Progenitor cell of endocrine pancreas (in vitro differentiated cells): ENCODE measurements at places on chromosomes 5 and 9. TPM values are rescaled to one million over a fixed set of nuclear protein-coding genes. Genes with fewer than 3 reads are reported as not detected.

The LRRC19 gene
- total RNA-seq, result not detected in 2 replicates

The LMX1B gene
- total RNA-seq, result 9.1 and 11.0 TPM in 2 replicates

The SCGB3A2 gene
- not detected in 2 replicates for total RNA-seq

The ARL14EPL gene
- not detected in 2 replicates for total RNA-seq

The CYLC2 gene
- not detected in 2 replicates for total RNA-seq

The OBP2B gene
- total RNA-seq, result not detected in 2 replicates

The CSF1R gene
- total RNA-seq, result not detected in 2 replicates

- DNase-seq, result no peak
Measured at GRCh38 chr9:131467214-131467935, 35.3 kb upstream of the POMT1 start.

DNA sequence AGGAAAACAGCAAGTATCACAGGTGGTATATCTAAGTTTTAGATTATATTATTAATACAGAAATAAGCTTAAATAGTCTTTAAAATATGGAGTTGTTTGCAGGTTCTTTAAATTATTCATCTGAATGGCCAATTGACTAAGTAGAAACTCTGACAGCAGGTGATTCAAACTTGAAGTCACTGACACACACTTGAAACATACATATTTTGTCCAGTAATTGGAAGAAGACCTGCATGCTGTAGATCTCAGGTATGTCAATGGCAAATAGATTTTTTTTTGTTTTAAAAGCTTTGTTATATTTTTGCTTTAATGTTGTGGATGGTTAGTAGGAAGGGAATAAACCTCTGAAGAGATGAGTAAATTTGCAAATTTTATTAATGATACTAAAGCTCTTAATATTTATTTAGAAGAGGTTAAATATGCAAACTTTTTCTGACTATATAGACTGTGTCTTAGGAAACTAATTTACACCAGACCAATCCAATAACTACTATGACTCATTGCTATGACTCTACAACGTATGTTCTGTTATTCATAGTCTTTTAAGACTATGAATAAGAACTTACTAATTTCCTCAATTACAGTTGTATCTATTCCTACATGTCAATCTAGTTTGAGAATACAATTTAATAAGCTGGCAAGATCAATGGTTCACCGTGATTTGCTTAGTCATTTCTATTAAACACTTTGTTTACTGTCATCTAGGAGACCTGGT is 53.9 kb upstream of the RORB start:
- no peak for DNase-seq

DNA sequence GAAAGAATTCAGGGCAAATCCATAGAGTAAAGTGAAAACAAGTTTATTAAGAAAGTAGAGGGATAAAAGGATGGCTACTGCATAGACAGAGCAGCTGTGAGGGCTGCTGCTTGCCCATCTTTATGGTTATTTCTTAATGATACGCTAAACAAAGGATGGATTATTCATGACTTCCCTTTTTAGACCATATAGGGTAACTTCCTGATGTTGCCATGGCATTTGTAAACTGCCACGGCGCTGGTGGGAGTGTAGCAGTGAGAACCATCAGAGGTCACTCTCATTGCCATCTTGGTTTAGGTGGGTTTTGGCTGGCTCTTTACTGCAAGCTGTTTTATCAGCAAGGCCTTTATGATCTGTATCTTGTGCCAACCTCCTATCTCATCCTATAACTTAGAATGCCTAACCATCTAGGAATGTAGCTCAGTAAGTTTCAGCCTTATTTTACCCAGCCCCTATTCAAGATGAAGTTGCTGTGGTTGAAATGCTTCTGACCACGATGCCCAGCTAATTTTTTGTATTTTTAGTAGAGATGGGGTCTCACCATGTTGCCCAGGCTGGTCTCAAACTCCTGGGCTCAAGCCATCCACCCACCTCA is 42.1 kb downstream of the RFK start:
- no peak for DNase-seq

GRCh38 chr9:124869986-124870560 is 8.1 kb downstream of the ARPC5L start:
- DNase-seq, result no peak

GRCh38 chr5:44747396-44747795 is 61.4 kb upstream of the MRPS30 start:
- DNase-seq, result no peak

GRCh38 chr9:107158321-107158720 is 124.8 kb upstream of the RAD23B start:
- no peak for DNase-seq

- DNase-seq, result no peak
Measured at GRCh38 chr5:175148636-175149172, 295.3 kb downstream of the DRD1 start.

DNA sequence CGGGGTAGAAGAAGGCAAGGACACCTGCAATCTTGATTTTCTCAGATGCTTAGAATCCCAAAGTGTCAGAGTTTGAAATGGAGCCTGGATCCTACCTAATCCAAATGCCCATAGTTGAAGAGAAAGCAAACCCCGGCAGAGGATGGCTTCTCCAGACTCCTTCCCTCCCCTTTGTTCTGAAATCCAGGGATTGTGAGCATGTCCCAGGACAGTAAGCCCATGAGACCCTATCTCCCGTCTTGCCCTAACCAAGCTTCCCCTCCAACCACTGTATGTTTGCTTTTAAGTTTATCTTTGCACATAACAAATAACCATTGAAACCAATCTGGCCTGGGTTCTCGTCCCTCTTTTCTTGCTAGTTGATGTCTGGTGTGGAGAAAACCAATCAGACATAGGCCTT is 78.3 kb upstream of the NIPAL4 start:
- DNase-seq, result no peak

DNA sequence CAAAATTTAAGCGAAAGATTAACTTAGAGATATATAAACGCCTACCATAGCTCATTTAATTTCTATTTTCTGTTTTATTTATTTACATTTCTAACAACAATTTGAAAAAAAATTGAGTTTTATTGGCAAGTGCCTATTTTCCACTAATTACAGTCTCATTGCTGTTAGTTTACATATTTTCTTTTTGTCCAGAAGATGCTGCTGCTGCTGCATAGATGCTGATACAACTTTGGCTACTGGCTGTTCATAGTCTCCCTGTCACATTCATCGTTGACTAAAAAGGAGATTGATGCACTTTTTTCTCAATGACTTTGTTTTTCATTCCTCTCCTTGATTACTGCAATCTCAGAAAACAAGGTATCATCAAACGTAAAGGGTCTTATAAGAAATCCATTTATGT is 235.4 kb downstream of the CDH9 start:
- no peak for DNase-seq

GRCh38 chr9:128603697-128604096 is 51.3 kb downstream of the SPTAN1 start:
- DNase-seq, result no peak

DNA sequence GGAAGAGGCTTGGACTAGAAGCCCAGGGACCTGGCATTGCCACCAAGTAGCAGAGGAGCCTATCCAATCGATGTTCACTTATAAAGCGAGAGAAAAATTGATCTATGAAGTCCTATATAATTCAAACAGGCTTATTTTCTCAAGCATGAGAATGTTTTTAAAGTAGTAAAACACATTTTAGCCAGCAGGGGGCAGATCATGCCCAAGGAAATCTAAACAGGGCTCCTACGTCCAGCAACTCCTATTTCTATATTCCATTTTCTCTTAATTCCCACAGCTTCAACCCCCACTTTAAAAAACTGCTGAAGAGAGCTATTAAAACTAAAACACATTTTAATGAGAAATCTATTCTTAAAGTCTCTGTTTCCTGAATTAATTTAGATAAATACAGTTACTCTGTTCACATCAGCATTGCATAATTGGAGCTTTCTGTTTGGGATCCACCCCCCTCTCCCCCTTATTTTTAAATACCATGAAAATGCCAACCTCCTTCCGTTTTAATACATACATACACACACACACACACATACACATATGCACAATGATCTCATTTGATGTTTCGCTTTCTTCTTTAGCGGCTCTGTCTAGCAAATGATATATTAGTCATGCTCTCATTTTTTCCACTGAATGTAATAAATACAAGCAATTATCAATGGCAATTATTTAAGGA is 144.9 kb downstream of the MYO10 start:
- no peak for DNase-seq

GRCh38 chr5:67286006-67286405 is 89.4 kb upstream of the CD180 start:
- DNase-seq, result no peak

DNA sequence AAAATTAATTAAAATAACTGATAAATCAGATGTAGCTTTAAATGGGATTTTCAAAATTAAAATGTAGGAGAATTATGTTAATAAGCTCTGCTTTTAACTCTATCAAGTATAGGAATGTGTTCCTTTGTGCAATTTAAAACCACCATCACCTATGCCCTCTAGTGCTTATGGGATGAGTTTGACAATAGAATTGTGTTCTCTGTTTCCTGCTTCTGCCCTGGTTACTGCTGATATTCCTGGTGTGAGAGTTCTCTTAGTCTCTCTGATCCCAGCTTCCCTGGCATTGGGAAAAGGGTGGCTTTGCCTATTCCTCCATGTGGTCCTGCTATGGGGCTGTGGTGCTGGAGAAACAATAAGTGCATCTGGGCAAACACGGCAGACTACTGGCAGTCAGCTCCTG is 8.1 kb downstream of the LRRTM2 start:
- DNase-seq, result no peak

- DNase-seq, result no peak
Measured at GRCh38 chr9:6973762-6974161, 216.0 kb downstream of the KDM4C start.

- DNase-seq, result no peak
Measured at GRCh38 chr5:54881286-54882005, 103.9 kb downstream of the ESM1 start.

DNA sequence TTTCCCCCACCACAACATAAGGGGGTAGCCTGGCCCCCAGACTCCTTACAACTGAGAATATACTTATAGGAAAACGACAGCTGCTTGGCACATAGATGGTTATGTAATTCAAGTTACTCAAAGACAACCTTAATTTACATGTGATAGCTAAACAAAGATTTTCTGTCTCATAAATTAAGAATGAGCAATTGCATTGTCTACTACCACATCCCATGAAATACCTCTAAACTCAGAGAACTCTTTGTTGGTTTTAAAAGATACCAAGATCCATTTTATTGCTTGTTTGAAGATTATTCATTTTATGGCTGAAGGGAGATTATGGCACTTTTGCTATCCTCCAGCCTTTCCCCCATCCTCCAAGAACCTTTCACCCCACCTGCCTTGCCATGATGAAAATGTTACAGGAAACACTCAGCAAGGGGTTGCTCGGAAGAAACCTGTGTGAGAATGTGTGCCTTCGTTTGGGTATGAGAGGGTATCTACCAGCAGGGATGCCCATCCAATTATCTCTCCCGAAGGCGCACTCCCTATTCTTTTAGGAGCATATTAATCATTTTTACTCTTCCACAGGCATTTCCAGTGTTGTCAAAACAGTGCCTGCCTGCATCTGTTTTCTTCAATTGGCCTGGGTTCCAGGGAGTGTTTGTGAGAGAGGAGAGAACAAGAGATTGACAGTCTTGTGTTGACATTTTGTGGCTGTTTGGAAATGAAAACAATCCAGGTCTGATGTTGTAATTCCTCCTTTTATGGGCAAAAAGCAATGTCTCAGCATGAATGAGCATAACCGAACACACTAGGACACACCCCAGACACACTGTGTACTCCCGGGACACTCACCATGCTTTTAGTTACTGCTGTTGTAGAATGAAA is 208.0 kb upstream of the ANKRD55 start:
- DNase-seq, result no peak

DNA sequence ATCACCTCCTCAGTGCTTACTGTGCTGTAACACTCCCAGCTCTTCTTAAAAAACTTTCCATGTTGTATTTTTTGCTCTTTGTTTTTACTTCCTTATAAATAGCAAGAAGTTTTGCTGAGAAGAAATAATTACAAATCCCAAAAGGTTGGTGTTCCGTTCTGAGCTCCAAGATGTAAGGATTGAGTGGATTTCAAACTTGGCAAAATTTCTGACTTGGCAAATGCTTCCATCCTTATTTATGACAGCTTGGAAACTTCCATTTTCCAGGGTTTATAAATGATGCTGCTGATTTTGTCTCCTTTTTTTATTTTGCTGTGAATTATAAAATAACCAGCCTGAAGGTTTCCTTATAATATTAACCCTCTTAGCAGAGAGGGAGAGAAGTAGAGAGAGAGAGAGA is 151.9 kb downstream of the NTRK2 start:
- no peak for DNase-seq

DNA sequence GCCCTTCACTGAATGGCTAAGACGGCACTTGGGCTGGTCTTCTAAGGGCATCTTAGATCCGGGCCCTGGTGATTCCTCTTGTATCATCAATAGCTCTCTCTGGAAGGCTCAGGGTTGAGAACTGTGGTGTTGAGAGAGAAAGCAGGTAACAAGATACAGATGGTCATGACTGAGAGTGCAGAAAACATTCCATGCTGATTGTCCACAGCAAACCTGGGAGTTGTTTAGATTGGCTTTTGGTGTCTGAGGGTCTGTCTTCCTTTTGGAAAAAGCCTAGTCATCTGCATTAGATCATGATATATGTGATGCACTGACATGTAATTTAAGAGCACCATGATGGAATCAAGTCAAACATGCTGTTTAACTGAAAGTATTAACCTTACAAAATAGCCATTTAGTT is 331.9 kb downstream of the ADAMTS6 start:
- DNase-seq, result no peak

- no peak for DNase-seq
Measured at GRCh38 chr9:14136646-14137370, 177.1 kb downstream of the NFIB start.
